ENCODE measurements at places on chromosomes 16 and 17.

- DNase-seq = no peak
Observed at GRCh38 chr16:84485255-84486010, 19.0 kb downstream of the MEAK7 start.

GRCh38 chr17:62111562-62112171 lies 46.6 kb upstream of the MED13 start:
- DNase-seq = no peak

DNA sequence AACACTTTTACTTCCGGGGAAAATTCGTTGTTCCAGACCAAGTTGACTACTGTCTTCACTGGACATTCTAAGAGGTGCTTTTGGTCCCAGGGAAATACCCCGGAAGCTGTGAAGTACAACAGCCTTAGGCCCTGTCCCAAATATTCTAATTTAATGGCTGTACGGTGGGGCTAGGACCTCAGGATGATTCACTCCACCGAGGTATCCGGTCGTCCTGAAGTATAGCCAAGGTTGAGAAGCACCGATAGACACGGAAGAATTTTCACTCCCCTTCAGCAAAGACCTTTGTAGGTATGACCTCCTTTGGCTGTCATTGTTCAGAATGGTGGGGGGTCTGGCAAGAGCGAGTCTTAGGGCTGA lies 34.9 kb upstream of the ARL4D start:
- DNase-seq = no peak

DNA sequence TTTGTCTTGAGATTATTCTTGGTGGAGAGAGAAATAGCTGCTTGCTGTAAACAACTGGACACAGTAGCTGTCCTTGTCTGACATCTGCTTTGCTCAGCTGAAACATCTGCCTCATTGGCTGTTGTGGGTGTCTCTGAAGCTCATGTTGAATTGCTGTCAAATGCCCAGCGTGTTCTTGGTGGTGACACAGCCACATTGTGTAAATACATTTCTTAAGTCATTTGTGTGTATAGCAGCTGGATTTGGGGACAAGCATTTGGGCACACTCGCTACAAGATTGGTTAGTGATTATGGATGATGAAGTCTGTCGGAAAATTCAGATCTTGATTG lies 5.3 kb downstream of the FAM234A start:
- no peak for DNase-seq

GRCh38 chr16:87922250-87922871 lies 14.0 kb downstream of the CA5A start:
- DNase-seq = no peak

- no peak for DNase-seq
Observed at GRCh38 chr16:21263640-21264570, 14.2 kb downstream of the CRYM start.

DNA sequence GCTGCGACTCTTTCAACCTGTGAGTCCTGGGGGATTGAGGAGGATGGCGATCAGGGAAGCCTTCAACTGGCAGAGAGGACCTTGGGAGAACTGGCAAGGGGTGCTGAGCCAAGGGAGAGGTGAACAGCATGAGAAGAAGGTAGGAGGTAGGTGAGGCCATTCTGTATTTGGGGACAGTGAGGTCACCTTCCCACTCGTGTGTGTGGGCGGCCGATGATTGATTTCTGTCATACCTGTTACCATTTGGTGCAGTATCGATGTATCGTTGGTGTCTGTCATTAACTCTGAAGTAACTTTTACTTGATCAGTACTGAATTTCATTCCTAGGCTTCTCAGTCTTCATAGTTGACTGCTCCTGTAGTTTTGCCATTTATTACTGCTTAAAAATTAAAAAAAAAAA lies 3.8 kb downstream of the ARSG start:
- no peak for DNase-seq
